Hepatocyte (in vitro differentiated cells): ENCODE measurements at places on chromosomes 1 and 21.

DNA sequence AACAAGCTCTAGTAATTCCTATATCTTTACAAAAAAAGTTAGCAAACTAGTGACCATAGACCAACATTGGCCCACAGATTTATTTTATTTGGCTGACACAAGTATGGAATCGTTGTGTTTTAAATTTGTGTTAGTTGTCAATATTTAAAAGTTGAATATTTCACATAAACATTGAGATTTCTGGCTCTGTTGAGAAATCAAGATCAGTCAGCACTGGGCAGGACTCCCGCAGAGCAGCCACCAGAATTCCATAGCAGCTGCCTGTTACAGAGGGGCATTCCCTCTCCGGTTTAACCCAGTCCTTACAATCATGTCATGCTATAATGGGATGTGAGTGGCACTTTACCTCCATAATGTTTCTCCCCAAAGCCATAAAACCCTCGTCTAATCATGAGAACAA lies 79.2 kb upstream of the NRIP1 start:
- DNase-seq: no peak

GRCh38 chr1:92481599-92481925 lies 5.2 kb downstream of the GFI1 start:
- no peak for DNase-seq

DNA sequence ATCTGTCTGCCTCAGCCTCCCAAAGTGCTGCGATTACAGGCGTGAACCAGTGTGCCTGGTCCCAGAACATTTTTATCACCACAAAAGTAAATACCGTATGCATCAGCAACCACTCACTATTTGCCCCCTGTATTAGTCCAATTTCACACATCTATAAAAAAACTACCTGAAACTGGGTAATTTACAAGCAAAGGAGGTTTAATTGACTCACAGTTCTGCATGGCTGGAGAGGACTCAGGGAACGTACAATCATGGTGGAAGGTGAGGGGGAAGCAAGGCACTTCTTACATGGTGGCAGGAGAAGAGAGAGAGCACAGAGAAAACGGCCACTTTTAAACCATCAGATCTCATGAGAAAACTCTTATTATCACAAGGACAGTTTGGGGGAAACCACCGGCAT lies 25.6 kb upstream of the CTH start:
- DNase-seq: no peak

- no peak for DNase-seq
Observed at GRCh38 chr1:1535201-1536018, 5.0 kb downstream of the TMEM240 start.
